NCI-H1048 (cell line): ENCODE measurements at places on chromosomes 3 and 15.

DNA sequence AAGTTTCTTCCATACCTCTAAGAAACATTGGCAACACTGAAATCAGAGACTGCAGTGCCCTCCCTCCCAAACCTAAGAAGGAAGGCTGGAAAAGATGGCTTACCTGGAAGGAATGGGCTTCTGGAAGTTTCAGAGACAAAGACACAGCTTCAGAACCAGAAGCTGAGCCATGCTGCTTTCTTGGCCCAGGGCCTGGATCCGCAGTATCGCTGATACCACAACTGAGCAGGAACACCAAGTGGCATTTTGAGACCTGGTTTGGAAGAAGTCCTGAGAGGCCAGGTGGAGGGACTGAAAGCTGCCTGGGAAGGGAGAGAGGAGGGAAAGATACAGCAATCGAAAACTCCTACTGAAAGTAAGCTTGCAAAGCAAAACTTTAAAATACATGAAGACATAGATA lies 19.8 kb downstream of the GPR160 start:
- no peak for DNase-seq

DNA sequence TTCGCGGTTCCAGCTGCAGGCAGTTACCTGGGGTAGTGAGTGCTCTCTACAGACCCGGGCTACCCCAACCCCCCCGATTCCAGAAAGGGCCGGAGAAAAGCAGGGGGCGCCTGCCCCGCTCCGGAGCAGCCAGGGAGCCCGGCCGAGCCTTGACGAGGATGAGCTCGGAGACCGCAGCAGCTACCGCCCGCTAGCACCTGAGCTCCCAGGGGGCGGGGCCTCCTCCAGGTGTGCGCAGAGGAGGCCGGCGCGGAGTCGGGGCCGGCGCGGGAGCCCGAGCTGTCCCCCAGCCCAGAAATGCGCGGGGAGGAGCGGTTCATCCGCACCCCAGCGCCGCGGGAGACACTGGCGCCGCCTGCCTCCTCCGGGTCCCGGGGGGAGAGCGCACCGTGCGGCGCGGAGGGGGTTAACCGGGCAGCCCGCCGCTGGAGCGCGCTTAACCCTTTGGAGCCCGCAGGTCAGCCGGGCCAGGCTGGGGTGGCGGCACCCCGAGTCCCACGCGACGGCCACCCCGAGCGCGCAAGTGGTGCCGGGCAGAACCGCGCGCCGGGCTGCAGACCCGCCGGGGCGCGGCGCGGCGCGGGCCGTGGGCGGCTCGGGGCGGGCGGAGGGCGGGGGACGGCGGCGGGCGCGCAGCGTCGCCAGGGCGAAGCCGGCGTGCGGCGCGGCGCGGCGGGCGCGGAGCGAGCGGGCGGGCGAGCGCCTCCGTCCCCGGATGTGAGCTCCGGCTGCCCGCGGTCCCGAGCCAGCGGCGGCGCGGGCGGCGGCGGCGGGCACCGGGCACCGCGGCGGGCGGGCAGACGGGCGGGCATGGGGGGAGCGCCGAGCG lies at the start of gene CACNA1D:
Gene CACNA1D (plus strand): TSS at position 649 of the 829 bp plus-strand sequence. CDS start 556 bp downstream, outside the sequence.
- peak; percentile 14 for DNase-seq

GRCh38 chr3:73052857-73053256 lies 8.6 kb upstream of the EBLN2 start:
- no peak for DNase-seq

DNA sequence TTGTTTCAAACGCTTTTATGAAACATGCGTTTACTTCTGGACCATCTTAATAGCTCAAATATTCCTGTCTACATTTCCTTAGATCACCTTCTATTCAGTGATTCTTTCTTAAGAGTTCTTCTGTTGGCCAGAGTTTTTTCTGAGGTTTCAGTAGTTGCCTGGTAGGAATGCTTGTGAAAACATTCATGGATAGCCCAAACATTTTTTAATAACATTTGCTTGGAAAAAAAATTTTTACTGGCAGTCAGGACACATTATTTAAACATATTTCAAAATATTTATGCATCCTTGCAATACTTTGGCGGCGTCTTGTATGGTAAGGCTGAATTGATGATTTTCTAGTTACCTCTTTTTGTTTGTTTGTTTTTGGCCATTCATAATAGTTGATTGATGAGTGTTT lies 47.4 kb upstream of the ZBTB20 start:
- no peak for DNase-seq

DNA sequence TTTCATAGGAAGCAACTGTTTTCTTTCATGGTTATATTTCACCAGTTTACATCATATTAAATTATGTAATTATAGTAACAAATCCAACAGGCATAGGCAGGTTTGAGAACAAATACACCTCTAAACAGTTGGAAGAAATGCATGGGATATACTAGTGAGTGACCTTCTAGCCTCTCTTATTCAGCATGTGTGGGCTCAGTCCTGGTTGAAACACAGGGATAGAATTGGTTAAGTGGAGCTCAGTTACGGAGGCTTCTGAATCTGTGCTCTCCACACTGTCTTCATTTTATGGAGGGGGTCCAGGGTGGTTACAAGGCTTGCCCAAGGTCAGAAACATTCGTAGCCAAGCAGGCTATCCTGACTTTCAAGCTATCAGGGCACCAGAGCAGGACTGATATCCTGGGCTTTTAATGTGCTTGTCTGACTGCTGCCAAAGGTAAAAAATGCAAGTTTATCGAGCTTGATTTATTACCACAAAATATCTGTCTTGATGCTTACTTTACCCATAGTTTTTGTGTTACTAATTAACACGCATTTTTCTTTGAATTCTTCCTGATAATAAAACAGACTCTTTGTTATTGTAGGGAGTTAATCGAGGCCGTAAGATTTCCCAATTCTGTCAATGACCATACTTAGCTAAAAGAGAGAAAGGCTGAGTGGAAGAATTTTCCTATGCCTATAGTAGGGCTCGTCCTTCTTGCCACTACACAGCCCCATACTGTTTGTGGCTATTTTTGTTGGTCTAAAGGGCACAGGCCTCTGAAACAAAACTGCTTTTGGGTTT lies 89.6 kb downstream of the FILIP1L start:
- DNase-seq, result no peak

DNA sequence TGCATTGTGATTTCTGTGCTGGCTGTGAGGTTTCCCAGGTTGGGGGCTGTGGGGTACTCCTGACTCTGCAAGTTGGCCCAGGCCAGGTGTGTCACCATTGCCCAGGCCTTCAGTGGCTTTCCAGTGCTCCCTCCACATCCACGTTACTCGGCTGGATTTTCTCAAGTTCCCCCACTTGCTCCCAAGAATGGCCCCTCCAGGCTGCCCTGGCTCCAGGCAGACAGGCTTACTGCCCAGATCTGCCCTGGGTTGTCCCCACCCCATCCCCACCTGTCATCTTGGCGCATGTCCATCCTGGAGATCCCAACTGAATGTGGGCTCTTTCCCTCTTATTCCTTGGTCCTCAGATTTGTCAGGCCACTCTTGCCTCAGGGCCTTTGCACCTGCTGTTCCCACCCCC lies 3.6 kb downstream of the APBA2 start:
- no peak for DNase-seq

DNA sequence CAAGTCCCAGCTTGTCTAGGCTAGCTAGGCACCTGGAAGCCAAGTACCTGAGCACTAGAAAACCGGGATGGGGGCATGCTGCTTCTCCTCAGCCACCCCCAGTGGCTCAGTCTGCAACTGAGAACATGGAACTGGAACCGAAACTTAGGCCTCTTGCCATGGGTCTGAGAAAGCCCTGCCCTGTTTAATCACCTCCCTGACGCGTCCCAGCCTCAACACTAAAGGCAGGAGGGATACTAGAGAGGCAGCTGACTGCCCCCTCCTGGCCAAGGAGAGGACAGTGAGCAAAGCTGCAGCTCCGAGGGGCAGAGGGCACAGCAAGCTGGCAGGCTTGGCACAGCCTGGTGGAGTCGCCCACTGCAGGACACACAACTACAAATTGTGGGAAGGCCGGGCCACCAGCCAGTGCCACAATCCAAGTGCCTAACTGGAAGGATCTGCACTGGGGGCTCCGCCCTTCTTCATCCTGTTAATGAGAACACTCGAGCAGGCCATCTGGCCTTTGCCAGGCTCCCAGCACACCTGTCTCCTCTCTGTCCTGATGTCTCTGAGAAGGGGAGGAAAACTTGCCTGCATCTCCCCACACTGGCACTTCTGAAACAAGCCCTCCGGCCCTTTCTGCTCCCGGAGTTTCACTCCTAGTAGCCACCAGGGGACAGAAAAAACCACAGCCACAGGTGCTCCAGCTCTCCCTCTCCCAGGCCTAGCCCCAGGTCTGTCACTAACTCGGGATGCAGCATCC lies 53.7 kb downstream of the BDH1 start:
- DNase-seq, result no peak

DNA sequence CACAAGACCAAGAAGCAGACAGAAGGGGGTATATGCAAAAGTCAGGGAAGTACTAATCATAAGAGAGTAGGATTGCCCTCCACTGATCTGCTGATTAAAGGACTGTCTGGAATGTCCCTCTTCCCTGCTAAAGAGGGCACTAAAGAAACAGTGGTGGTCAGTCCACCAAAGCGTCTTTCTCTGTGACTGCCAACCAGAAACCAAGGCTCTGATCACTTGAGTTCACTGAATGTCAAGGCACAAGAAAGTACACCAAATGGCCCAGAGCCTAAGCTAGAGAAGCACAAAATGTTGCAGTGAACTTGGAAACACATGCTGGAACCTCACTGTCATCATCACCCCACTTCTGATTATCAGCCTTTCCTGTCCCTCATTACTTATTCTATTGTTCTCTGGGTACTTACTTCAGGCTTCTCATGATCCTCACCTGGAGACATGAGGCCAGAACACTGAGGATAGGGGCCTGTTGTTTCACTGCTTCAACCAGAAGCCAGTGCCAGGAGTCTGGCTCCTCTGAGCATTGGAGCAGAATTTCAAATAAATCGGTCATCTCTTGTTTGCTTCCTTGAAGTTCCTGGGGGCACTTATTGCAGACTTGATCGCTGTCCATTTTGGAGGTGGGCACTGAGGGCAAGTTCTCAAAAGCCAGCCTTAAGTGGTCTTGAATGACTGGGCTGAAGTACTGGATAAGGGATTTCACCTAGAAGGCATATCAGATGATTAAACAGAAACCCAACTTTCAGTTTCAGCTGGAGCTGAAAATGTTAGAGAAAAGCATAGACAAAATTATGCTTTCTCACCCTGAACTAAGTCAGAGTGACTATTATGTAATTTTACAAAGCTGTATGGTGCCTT lies 58.9 kb downstream of the EIF3J start:
- no peak for DNase-seq

DNA sequence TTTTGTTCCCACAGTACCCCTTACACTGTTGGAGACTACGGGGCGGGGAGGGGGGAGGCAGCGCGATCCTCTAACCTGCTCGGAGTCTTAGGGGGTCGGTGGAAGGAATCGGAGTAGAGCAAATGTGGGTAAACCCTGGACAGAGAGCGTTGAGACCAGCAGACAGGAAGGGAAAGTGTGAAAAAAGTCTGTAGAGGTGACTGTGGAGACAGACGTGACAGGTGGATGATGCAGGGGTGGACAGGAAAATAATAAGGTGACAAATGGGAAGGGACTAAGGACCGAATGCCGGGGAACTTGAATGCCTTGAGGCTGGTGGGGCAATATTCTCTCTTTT lies 424 bp downstream of the EAF2 start:
- no peak for DNase-seq

GRCh38 chr3:8416965-8417364 lies 84.7 kb upstream of the LMCD1 start:
- DNase-seq, result no peak

- DNase-seq, result no peak
These were observed 40.8 kb downstream of the CSNK1G1 start for GRCh38 chr15:64315216-64315615.

GRCh38 chr3:82157952-82158351 lies 396.5 kb upstream of the GBE1 start:
- DNase-seq, result no peak

GRCh38 chr3:194560047-194560446 lies 73.2 kb downstream of the TMEM44 start:
- no peak for DNase-seq

DNA sequence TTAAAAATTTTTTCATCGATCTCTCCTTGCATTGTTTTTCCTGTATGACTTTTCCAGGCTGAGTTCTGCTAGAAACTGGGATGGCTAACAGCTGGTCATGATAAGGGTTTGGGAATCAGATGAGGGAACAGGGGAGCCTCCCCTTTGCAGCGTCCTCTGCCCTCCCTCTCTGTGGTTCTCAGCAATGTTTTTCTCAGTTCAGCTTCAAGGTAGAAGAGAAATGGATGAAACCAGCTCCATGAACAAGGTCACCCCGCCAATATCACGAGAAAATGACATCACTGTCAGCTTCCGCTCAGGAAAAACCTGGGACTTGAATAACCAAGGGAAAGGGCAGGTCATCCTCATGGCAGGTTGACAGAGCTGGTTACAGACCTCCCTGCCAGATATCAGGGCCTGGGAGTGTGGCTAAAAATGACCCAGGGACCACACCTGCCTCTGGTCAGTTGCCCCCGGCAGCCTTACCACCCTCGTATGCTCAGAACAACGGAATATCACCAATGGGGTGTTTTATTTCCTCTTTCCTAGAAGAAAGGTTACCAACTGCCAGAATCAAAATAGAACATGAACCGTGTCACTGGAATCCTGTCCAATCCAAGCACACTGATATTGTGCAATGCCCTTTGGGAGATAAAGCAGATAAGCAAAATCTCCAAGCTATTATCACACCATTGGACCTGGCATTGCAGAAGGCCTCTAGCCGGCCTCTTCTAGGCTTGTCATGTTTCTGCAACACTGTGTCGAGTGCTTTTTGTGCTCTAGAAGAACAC lies 26.1 kb downstream of the LSM3 start:
- no peak for DNase-seq

- no peak for DNase-seq
These were observed 67.7 kb downstream of the IFT80 start for GRCh38 chr3:160331127-160331937.

- DNase-seq, result no peak
These were observed 39.8 kb downstream of the THRB start for GRCh38 chr3:24454856-24455255.

GRCh38 chr15:40048926-40049475 lies 10.0 kb upstream of the SRP14 start:
- DNase-seq, result no peak

- DNase-seq, result no peak
These were observed 35.5 kb downstream of the IL5RA start for GRCh38 chr3:3074551-3075257.

GRCh38 chr3:195397524-195397923 lies 45.3 kb downstream of the ACAP2 start:
- no peak for DNase-seq

- DNase-seq, result no peak
These were observed 54.6 kb downstream of the CCR3 start for GRCh38 chr3:46296826-46297225.

- no peak for DNase-seq
These were observed 174.1 kb downstream of the UACA start for GRCh38 chr15:70589221-70589620.

GRCh38 chr3:12903881-12904280 lies 62.5 kb upstream of the RPL32 start:
- no peak for DNase-seq

GRCh38 chr3:184371570-184372018 lies 6.4 kb downstream of the THPO start:
- DNase-seq, result no peak

GRCh38 chr3:14899993-14900618 lies 47.3 kb upstream of the NR2C2 start:
- DNase-seq, result no peak

- no peak for DNase-seq
These were observed 929.6 kb downstream of the EPHA3 start for GRCh38 chr3:90036939-90037469.
